Fibroblast of lung (primary cell): ENCODE measurements at places on chromosomes 5 and 9. TPM values are rescaled to one million over a fixed set of nuclear protein-coding genes. Genes with fewer than 3 reads are reported as not detected.
A peak's percentile ranks its signal among the peaks of the same experiment; 100 is the strongest.

DNA sequence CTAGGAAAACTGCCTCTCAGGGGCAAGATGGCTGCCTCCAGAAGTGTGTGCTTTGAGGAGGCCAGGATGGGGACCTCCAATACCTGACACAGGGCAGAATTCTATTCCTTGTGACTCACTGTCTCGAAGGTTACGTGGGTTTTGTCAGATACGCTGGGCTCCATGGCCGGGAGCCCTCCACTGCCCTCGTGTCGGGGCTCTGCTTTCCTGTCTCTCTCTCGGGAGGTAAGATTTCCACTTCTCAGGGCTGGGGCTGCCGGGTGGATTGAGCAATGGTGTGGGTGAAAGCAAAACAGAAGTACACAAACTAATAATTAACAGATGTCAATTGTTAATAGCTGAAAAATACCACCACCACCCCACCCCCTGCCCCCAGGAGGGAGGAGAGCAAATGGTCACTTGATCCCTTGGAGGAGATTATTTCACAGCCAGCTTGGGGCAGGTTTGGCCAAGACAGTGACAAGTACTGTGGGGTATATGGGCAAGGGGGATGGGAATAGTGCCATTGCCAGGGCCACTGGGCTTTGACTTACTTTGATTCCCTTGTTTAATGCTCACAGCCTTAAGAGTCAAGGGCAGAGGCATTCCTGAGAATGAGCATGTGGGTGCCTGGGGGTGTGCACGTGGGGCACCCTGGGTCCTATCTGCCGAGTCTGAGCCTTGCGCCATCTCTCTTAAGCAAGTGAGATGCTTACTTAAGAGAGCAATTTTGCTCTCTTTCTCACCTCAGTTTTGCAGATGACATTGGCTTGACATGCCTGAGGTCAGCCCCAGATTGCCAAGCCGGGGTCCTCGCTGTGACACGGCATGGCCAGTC lies 28.8 kb upstream of the DAB2IP start:
- no peak overlapping the region for H3K4me3 ChIP-seq
- no peak for DNase-seq
- no peaks in the 10 kb centered on the region for H3K36me3 ChIP-seq
- H3K4me1 ChIP-seq, result peaks cover 3% of the 10 kb centered on the region
- H3K27me3 ChIP-seq, result no peaks in the 10 kb centered on the region
- H3K27ac ChIP-seq, result no peak overlapping the region

The AHRR gene
- 6.2 and 26.4 TPM in 2 replicates for total RNA-seq

DNA sequence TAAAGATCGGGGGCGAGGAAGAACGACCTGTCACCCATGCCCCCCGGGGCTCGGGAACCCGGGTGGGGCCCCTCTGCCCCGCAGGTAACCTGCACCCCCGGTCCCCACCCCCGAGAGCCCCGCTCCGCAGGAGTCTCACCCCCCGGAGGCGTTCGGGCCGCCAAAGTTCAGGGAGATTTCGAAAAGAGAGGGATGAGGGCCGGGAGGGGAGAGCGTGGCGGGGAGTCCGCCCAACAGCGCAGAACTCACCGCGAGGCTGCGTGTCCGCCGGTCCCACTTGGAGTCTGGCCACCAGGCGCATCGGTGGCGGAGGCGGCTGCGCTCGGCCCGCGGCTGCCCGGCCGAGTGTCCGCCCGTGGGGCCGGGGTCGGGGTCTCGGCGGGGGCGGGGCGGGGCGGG lies at the start of gene PHF19:
TSS of gene PHF19 (minus strand) at position 347 of the 399 bp plus-strand sequence. CDS start 2,447 bp downstream, outside the sequence.
- H3K36me3 ChIP-seq, result peaks cover 9% of the 10 kb centered on the region
- H3K27ac ChIP-seq, result peak within 1 kb of the TSS; percentile 88
- H3K27me3 ChIP-seq, result no peaks in the 10 kb centered on the region
- H3K4me3 ChIP-seq, result peak within 1 kb of the TSS; percentile 77
- peak; percentile 37 for DNase-seq

The SHLD3 gene
- 3.5 and 4.4 TPM in 2 replicates for total RNA-seq

DNA sequence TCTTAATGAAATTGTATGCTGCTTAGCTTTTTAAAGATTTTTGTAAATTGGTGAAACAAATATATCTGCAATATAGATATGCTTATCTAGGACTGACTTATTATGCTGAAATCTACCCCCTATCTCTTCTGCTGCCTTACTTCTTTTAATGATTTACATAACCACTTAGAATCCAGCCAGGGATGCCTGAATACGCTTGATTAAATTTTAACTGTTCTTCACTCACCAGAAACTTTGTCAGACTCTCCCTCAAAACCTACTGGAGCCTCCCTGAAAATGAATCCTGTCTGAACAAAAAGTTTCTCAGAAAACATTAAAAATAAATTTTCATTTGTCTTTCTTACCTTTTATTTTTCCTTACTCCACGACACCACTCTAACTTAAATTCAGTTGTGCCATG lies 111.7 kb downstream of the ST8SIA4 start:
- no peak for DNase-seq
- no peak overlapping the region for H3K27ac ChIP-seq
- no peaks in the 10 kb centered on the region for H3K36me3 ChIP-seq
- H3K4me1 ChIP-seq, result no peaks in the 10 kb centered on the region

- H3K4me3 ChIP-seq, result peak overlapping the region; percentile 30
- DNase-seq, result peak; percentile 79
- no peaks in the 10 kb centered on the region for H3K27me3 ChIP-seq
- H3K4me1 ChIP-seq, result peaks cover 4% of the 10 kb centered on the region
- no peaks in the 10 kb centered on the region for H3K36me3 ChIP-seq
Measured at GRCh38 chr5:59126708-59127573, 544.1 kb downstream of the RAB3C start.

The ERCC8 gene
- total RNA-seq, result 14.4 and 16.3 TPM in 2 replicates

The TAF11L12 gene
- total RNA-seq, result not detected in 2 replicates

The FABP6 gene
- not detected in 2 replicates for total RNA-seq

The SLC30A5 gene
- total RNA-seq, result 65.7 and 97.1 TPM in 2 replicates

DNA sequence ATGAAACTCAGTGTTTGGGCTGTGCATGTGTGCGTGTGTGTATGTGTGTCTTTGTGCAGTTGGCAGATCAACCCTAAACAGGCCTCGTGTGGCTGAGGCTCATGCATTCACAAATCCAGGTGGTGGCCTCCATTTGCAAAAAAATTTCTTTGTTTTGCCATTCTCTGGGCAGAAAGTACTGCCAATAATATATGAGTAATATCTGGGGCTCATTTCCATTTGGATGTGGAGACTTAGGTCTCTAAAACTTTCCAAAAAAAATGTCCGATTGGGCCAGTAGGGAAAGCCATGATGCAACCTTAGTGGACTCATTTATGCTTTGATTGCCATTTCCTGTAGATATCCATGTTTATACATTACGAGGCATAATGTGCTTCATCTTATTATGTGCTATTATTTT lies 77.9 kb upstream of the RPS23 start:
- H3K27me3 ChIP-seq, result no peaks in the 10 kb centered on the region
- DNase-seq, result peak; percentile 75
- H3K4me1 ChIP-seq, result peaks cover 13% of the 10 kb centered on the region
- no peaks in the 10 kb centered on the region for H3K36me3 ChIP-seq
- H3K27ac ChIP-seq, result no peak overlapping the region

DNA sequence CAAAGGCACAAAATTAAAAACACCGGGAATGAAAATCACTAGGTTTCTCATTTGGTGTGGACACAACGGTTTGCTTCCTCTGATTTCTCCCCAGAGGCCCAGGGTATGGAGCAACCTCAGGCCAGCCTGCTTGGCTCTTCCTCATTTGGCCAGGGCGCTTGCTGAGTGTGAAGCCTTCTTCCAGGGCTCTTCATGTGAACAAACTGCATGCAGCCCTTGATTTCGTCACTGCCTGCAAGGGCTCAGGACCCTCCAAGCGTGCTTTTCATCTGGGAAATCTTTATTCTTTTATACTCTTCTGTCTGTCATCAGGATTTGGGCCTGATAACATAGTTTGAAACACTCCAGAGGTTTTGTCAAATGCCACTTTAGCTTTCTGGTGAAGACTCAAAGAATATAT lies 122.6 kb upstream of the KLF4 start:
- no peak overlapping the region for H3K4me3 ChIP-seq
- peaks cover 5% of the 10 kb centered on the region for H3K27me3 ChIP-seq
- no peaks in the 10 kb centered on the region for H3K4me1 ChIP-seq

The GABRA6 gene
- not detected in 2 replicates for total RNA-seq

DNA sequence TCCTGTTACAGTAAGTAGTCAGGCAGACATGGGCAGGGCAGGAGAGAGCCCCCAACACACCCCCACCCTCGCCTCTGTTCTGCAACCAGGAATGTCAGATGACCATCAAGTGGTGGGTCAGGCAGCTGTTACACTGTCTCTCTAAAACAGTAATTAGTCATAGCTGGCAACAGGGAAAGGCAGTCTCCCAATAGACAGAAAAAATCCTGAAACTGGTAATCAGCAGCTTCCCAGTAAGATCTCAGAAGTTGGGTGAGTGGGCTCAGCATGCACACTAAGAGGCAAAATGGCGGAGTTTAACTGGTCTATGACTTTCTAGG lies 90.2 kb downstream of the C5orf15 start:
- no peak for DNase-seq
- H3K27ac ChIP-seq, result no peak overlapping the region
- no peak overlapping the region for H3K4me3 ChIP-seq
- no peaks in the 10 kb centered on the region for H3K4me1 ChIP-seq

The GARIN3 gene
- not detected in 2 replicates for total RNA-seq

- H3K4me3 ChIP-seq, result no peak overlapping the region
- peak; percentile 93 for DNase-seq
- H3K27me3 ChIP-seq, result no peaks in the 10 kb centered on the region
- no peaks in the 10 kb centered on the region for H3K36me3 ChIP-seq
- peak overlapping the region; percentile 50 for H3K27ac ChIP-seq
Measured at GRCh38 chr9:33233626-33234342, 6.2 kb upstream of the SPINK4 start.

GRCh38 chr5:131194725-131195124 lies 24.0 kb downstream of the LYRM7 start:
- no peaks in the 10 kb centered on the region for H3K36me3 ChIP-seq
- no peak overlapping the region for H3K4me3 ChIP-seq
- DNase-seq, result no peak
- H3K27me3 ChIP-seq, result no peaks in the 10 kb centered on the region
- H3K4me1 ChIP-seq, result no peaks in the 10 kb centered on the region

The ADAMTSL1 gene
- 11.6 and 27.9 TPM in 2 replicates for total RNA-seq

DNA sequence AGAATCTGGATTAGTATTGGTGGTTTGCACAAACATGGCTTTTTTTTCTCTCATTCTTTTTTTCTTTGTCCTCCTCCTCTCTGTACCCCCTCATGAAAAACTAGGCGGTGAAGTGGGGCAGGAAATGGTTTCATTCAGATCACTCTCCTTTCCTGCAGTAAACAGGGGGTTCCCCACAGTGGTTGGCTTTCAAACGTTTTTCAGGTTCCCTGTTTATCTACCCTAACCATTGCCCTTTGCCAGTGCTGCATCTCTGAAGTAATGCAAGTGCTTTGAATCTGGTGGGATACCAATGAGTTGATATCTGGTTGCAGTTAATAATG lies 29.8 kb downstream of the NR4A3 start:
- DNase-seq, result no peak
- no peaks in the 10 kb centered on the region for H3K4me1 ChIP-seq
- H3K4me3 ChIP-seq, result no peak overlapping the region
- no peaks in the 10 kb centered on the region for H3K27me3 ChIP-seq

GRCh38 chr5:78235289-78235688 lies 59.2 kb downstream of the AP3B1 start:
- no peaks in the 10 kb centered on the region for H3K4me1 ChIP-seq
- no peaks in the 10 kb centered on the region for H3K36me3 ChIP-seq
- peak; percentile 26 for DNase-seq
- H3K27ac ChIP-seq, result no peak overlapping the region

DNA sequence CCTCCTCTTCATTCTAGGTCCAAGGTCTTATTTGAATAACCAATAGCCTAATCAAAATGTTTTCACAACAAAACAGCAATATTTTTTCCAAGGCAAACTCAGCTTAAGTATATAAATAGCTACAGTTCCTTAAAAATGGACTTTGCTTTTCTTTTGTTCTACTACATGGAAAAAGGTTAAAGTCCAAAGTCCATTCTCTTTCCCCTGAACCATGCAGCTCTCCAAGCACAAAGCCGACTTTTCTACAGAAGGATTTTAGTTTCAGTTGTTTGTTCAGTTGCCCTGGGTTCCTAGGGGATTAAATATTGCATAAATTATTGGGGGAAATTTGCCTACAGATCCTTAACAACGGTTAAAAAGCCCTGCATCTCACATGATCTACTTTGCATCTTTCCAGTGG lies 677.0 kb upstream of the KLF4 start:
- no peak for DNase-seq
- no peaks in the 10 kb centered on the region for H3K36me3 ChIP-seq
- no peaks in the 10 kb centered on the region for H3K27me3 ChIP-seq

DNA sequence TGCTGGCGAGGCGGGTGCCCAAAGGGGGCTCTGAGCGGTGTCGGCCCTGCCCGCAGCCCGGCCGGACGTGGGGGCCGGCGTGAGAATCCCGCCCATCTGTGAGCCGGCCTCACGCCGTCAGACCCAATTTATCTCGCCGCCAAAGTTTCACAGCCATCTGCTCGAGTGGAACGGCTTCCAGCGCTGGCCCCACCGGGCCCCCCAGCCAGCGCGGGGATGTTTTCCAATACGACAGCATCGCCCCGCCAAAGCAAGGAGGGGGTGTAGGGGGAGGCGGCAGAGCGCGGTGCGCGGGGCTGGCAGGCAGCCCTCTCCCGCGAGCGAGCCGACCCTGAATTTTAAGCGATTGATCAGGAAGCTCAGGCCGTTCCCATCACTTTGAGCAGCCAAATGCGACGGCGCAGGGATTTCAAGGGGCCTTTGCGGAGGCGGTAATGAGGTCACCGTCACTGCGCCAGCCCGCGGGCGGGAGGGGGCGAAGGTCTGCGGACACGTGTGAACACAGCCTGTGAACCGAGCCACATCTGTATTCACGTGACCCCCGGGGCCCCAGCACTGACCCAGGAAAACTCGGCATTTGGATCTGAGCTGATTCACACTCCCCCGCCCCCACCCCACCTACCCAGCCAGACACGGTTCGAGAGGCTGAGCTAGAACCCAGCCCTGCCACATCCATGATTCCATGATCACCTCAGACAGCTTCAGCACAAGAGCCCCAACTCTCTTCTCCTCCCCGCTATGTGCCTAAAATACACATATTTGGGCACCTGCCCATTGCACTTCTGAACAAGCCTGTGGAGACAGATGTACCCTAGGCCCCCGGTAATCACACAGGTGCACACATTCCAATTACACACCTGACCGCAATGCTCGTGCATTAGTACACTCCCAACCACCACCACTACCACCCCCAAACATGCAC lies 47.8 kb upstream of the PSD2 start:
- peaks cover 12% of the 10 kb centered on the region for H3K27me3 ChIP-seq
- no peak overlapping the region for H3K27ac ChIP-seq
- peak overlapping the region; percentile 49 for H3K4me3 ChIP-seq
- peaks cover 26% of the 10 kb centered on the region for H3K4me1 ChIP-seq
- DNase-seq, result peak; percentile 59
- H3K36me3 ChIP-seq, result no peaks in the 10 kb centered on the region

- H3K27me3 ChIP-seq, result no peaks in the 10 kb centered on the region
- no peaks in the 10 kb centered on the region for H3K4me1 ChIP-seq
- DNase-seq, result peak; percentile 9
- H3K4me3 ChIP-seq, result no peak within 1 kb of the TSS
- H3K36me3 ChIP-seq, result no peaks in the 10 kb centered on the region
Measured at GRCh38 chr5:146516151-146516475, at the start of gene GPR151. Gene GPR151 (minus strand): TSS chr5:146516190. CDS start chr5:146516113, 77 bp downstream.

- peak; percentile 23 for DNase-seq
- no peaks in the 10 kb centered on the region for H3K27me3 ChIP-seq
- no peak overlapping the region for H3K4me3 ChIP-seq
- H3K27ac ChIP-seq, result no peak overlapping the region
- H3K36me3 ChIP-seq, result no peaks in the 10 kb centered on the region
Measured at GRCh38 chr5:41334758-41335157, 121.4 kb upstream of the C6 start.

The LPAR1 gene
- 146 and 222 TPM in 2 replicates for total RNA-seq
